ENCODE measurements at places on chromosomes 2 and 18.
A peak's percentile ranks its signal among the peaks of the same experiment; 100 is the strongest.

DNA sequence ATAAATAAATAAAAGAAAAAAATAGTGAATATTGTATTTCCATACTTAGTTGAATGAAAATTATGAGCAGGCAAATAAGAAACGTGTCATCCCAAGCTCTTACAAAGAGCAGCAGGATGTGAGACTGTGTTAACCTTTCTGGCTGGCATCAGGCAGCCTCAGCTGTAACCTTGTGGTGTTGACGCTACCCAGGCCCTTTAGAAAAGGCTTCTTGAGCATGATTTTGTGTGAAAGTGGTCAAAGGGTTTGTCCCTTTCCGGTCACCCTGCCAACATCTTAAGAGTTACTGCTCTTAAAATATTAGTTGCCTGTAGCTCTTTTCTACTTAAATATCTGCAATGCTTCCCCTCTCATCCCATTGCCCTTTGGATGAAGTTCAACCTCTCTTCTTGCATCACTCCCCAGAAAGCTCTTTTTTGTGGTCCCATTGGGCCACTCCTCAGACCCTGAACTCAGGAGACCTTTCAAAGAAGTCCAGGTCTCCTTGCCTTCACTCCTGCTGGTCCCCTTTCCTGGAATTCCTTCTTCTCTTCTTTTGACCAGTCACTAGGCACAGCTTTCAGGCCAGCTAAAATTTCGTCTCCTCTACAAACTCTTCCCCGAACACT is 35.0 kb downstream of the RHOB start:
- no peak for DNase-seq

- no peak for DNase-seq
These were observed 229.5 kb downstream of the FHOD3 start for GRCh38 chr18:36527051-36527450.

DNA sequence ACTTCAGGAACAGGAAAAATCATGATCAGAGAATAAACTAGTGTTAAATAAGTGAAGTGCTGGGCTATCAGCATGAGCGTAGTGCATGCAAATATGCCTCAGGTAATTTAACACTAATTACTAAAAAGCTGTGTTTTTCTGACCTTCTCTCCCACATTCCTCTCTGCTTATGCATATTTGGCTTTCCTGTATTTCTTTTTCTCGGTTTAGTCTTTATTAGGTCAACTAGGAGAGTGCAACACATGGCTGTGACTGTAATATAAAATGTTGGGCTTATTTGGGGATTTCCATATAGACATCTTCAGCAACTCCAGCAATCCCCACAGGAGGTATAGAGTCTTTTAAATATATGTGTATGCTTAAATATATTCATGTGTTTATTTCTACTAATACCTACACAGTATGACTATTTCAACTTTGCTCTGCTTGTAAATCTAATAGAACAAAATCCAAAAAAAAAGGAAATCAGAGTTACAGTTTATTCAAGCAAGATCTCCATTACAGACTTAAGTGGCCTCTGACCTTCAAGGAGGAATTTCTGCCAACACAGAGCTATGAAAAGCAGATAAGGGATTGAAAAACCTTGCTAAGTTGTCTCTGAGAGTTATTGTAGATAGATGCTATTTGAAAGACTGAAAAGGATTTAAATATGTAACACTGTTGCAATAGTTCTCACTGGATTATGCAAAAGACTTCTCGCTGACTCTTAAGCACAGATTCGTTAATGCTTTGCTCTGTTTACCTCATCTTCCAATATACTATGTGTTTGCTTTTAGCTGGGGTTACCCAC is 359.5 kb upstream of the RGPD4 start:
- DNase-seq, result no peak

- no peak for DNase-seq
These were observed 12.8 kb downstream of the CDC42EP3 start for GRCh38 chr2:37658682-37659081.

DNA sequence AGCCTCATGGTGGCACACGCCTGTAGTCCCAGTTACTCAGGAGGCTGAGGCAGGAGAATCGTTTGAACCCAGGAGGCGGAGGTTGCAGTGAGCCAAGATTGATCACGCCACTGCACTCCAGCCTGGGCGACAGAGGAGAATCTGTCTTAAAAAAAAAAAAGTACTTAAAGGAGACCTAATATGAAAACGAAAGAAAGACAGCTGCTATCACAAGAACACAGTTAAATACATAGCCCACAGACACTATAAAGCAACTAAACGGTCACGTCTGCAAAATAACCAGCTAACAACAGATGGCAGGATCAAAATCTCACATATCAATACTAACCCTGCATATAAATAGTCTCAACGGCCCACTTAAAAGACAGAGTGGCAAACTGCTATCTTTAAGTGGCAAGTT is 43.9 kb upstream of the TACR1 start:
- no peak for DNase-seq

GRCh38 chr2:156800065-156800653 is 364.0 kb downstream of the GPD2 start:
- DNase-seq, result no peak

- no peak for DNase-seq
These were observed 416.6 kb downstream of the NRXN1 start for GRCh38 chr2:50615291-50615690.

DNA sequence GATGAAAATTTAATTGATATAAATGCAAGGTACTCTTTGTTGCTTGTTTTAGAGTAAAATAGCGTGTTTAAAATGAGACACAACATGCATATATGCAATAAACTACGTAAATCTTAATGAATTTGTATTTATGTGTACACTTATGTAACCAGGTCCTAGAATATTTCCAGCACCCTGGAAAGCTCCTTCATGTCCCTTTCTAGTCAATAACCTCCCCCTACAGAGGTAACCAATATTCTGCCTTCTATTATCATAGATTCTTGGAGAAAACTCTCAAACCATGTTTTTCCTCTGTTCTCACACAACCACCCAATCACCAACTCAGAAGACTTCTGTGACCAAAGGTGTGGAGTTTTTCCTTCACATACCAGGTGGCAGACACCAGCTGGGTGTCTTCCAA is 79.6 kb upstream of the THUMPD2 start:
- no peak for DNase-seq

DNA sequence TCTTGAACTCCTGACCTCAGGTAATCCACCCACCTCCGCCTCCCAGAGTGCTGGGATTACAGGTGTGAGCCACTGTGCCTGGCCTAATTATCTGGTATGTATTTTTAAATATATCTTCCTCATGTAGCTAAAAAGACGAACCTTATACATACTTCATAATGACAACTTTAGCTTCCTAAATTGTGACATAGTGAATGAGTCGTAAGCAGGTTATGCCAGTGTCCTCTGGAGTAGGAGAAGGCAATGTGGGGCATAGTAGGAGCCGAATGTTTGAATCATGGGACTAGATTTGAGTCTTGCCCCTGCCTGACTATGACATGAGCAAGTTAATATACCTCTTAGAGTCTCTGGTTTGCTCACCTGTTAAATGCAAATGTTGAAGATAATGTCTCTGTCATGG is 95.8 kb upstream of the FOSL2 start:
- DNase-seq, result no peak

GRCh38 chr2:64086347-64087082 is 57.7 kb downstream of the PELI1 start:
- no peak for DNase-seq

- DNase-seq, result no peak
These were observed 47.8 kb downstream of the SLC9A4 start for GRCh38 chr2:102520801-102521200.

GRCh38 chr2:231769170-231770136 is 11.6 kb downstream of the PDE6D start:
- DNase-seq, result no peak

DNA sequence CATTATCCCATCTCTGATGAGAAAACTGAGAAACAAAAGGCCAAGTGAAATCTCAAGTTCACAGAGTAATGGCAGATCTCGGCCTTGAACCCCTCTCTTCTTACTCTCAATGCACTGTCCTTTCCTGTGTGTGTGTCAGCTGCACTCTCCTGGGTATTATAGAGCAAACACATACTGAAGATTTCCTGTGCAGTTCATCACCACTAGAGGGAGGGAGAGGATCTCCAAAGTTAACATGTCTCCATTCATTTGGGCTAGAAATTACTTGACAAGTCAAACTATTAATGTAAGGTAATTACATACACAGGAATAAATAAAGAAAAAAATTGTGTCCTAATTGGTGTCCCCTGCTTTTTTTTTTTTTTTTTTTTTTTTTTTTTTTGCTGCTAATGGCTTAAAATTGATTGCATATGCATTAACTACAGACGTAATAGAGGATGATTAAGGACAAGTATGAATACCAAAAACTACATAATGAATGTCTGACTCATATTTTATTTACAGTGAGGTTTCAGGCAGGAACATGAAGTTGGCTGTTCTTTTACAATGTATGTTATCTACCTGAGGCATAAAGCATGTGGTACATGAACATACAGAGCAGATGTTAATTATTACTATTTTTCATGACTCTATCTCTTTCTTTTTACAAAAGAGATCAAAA is 269.2 kb downstream of the NYAP2 start:
- DNase-seq, result no peak

- DNase-seq, result peak; percentile 68
These were observed 16.9 kb downstream of the LCT start for GRCh38 chr2:135820003-135820618.

GRCh38 chr2:2577407-2577831 is 246.3 kb upstream of the MYT1L start:
- DNase-seq, result no peak

- no peak for DNase-seq
These were observed 232.5 kb upstream of the SPRED2 start for GRCh38 chr2:65664931-65665330.

DNA sequence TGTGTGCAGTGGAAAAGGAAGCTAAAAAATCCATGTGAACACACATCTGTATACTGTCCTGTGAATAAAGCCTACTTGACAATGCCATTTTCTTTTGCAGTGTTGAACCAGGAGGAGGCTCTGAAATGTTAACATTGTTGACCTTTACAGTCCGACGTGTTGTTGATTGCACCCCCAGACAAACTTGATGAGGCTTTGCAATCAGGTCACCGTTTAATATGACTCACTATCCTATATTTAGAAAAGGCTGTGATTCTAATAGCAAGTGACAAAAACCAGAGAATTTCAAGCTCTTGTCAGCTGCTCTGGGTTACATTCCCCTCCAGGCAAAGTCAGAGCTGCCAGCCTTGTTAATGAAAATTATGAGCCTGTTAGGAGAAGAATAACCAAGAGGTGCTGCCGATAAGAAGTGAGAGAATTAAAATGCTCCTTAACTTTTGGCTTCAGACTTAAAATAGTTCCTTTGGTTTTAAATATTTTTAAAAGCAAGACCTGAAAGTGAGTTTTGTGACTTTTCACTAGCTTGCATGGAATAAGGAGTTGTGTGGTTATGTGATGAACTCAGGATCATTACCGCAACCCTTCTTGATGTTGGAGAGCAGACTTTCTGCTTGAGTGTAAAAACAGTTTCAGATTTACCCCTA is 162.1 kb downstream of the QPCT start:
- no peak for DNase-seq

GRCh38 chr2:158034198-158034866 is 67.3 kb upstream of the UPP2 start:
- DNase-seq, result no peak

DNA sequence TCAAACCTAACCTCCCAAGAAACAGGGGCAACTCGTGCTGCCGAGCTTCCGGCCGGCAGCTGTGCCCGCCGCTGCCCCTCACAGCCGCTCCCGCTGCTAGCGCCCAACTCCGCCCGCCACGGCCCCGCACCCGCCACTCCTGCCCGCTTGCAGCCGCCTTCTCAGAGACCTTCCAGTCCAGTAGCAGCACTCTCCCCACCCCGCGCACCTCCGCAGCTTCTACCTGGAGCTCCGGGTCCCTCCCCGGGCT is 722 bp upstream of the C2orf15 start:
- DNase-seq, result no peak

- DNase-seq, result no peak
These were observed 606.2 kb upstream of the VRK2 start for GRCh38 chr2:57440437-57440836.

DNA sequence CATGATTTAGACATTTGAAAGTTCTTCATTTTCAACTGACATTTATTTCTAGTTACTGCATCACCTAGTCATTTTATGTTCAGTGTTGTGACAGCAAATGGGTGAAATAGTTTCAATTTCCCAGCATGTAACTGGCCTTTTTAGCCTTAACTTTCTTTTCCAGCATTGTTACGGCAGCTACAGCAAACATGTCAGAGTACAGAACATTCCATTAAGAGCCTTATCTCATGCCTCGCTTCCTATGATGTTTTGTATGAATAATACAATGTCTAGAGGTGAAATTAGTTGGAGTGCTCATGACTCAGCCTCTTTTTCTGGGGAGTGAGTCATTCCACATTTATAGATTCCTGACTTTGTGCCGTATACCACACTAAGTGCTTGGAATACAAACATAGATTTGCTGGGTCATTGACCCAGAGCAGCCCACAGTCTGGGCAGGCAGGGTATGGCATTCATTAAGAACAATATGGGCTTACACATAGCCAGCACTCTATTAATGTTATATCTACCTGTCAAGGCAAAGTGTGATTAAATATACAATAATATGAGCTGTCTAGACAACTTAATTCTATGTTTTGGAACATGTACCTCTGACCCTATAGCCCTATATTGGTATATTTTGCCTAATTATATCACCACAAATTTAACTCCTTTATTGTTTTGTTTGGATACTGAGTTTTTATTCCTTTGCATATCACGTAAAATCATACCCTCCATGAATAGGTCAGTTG is 72.2 kb downstream of the MAP2 start:
- no peak for DNase-seq

- DNase-seq, result no peak
These were observed 25.6 kb upstream of the RPE start for GRCh38 chr2:209976698-209977385.

DNA sequence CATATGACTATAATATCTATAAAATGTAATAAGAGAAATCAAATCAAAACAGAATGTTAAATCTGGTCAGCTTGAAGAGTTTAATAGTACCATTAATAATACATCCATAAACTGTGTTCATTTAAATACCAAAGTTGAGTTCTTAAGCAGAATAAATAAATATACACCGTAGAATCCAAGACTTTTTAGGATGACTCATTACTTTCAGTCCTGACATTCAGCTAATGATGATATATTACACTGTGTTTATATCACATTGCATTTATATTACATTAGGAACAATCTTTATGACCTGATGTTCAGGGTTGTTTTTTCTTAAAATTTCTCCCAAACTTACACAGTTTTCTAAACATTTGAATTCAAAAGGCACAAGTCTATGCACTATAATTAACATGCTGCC is 331.3 kb downstream of the SS18 start:
- DNase-seq, result no peak

Data from T-helper 2 cell (primary cell).